ENCODE measurements at places on chromosomes 12 and 14.

GRCh38 chr12:99055299-99055698 is 410.2 kb downstream of the APAF1 start:
- no peak for DNase-seq

DNA sequence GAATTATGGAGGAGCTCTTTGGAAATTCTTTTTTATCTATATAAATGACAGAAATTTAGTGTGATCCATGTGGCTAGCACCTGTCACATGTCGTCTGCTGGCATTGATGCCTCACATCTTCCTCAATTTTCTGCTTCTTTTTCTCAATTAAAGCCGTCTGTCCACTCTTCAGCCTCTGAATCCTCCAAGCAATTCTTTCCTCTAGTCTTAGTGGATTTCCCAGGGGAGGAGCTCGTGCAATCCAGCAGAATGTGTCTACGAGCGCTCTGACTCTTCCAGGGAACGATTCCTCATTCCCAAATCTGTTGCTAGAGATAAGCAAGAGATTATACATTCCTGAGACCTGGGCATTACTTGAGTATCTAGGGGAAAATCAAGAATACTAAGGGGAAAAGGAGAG is 176.6 kb downstream of the EMP1 start:
- DNase-seq = no peak

DNA sequence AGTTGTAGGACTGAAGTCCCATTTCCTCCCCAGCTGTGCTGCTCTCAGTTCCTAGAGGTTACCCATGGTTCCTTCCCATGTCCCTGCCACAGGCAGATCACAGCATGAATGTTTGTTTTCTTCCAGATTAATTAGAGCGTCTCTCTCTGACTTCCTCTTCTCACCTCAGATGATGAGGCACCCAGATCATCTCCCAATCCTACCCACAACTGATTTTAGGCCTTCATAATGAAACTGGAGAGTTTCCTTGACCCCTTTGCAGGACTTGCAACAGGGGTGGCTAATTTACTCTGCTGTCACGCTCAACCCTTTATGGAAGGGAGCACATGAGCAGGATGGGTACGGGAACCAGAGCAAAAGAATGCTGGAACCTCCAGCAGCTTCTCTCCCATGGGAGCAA is 32.1 kb upstream of the TXNRD1 start:
- no peak for DNase-seq

- no peak for DNase-seq
Measured at GRCh38 chr12:115233891-115234543, 550.0 kb upstream of the TBX3 start.

DNA sequence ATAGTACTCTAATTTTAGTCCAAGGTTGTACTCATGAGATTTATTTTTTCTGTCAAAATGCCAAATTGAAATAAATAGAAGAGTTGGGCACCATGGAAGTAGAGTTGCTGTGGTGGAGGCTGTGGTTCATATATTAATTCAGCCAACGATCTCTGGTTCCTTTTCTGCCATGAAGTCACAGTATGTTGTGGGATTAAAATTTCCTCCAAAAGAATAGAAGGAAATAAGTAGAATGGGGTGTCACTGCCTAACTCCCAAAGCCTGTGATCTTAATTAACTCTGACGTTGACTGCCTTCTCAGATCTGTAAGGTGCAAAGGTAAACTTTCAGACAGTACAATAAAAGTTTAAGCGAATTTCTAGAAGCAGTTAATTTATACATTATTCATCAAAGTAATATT is 37.6 kb upstream of the FBXO34 start:
- DNase-seq = no peak
